NCI-H1694 (cell line): ENCODE measurements at places on chromosomes 6 and 20.

DNA sequence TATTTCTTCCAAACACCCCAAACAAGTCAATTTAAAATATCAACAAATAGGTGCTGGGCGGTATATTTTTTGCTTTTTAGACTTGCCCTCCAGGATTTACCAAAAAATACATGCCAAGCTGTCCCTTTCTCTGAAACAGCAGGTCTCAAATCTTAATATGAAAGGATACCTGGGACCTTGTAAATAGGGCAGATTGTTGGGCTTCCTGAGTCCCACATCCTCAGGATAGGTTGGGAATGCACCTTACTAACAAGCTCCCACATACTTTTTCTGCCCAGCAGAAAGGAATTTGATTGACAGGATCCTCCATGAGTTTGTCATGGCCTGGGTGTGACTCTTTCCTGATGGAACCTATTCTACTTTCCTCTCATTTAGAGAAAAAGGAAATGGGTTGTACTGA, 4.9 kb upstream of the SLC24A3 start:
- DNase-seq: no peak

DNA sequence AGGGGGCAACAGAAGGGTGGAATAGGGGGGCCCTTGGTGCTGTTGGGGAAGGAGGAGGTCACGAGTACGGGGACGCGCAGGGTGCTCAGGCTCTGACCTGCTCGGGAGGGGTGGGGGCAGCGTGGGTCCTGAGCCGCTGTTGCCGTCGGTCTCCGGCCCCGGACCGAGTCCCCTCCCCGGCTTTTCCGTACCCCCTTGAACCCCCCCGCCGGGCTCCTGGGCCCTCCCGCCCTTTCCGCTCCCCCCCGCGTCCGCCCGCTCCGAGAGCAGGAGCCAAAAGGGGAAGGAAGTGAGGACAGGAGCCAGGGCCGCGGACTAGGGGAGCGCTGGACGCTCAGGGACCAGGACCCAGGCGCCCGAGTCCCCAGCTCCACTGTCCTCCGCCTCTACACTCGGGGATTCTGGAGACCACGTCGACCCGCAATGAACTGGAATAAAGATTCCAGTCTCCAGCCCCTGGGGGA, at the start of gene RGL2:
TSS of gene RGL2 (minus strand) at position 170 of the 464 bp plus-strand sequence. CDS start 332 bp downstream, outside the sequence.
- no peak for DNase-seq

- DNase-seq: no peak
These were observed 44.6 kb upstream of the HDDC2 start for GRCh38 chr6:125346201-125346925.

GRCh38 chr6:37029249-37029971, 24.0 kb downstream of the FGD2 start:
- peak; percentile 21 for DNase-seq
